ENCODE measurements at places on chromosomes 5 and 9.
A peak's percentile ranks its signal among the peaks of the same experiment; 100 is the strongest.

GRCh38 chr9:92775466-92775865 lies 10.8 kb upstream of the BICD2 start:
- no peak for DNase-seq

- peak; percentile 31 for DNase-seq
Observed at GRCh38 chr5:81393783-81394718, at the start of gene ACOT12. TSS of gene ACOT12 (minus strand) at chr5:81394134. CDS start at chr5:81394114, 20 bp downstream.

GRCh38 chr9:26773056-26773455 lies 119.5 kb downstream of the CAAP1 start:
- DNase-seq, result no peak

DNA sequence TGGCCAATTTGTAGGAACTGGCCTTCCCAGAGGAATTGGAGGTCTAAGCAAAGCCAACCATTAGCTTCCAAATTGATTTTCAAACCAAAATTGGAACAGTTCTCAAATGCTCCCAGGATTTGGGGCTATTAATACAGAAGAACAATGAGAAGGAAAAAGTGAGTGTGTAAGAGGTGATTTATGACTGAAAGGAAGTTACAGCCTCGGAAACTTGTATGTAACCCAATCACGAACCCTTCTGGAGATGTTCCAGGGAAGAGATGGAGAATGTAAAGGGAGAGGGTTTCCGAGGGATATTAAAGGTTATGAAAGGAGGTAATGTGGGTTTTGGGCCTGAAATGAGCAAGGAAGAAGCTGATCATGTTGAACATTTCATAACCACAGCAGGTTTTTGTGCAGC lies 93.2 kb upstream of the CXCL14 start:
- DNase-seq, result no peak

- DNase-seq, result no peak
Observed at GRCh38 chr9:106487266-106487665, 375.7 kb upstream of the ZNF462 start.

DNA sequence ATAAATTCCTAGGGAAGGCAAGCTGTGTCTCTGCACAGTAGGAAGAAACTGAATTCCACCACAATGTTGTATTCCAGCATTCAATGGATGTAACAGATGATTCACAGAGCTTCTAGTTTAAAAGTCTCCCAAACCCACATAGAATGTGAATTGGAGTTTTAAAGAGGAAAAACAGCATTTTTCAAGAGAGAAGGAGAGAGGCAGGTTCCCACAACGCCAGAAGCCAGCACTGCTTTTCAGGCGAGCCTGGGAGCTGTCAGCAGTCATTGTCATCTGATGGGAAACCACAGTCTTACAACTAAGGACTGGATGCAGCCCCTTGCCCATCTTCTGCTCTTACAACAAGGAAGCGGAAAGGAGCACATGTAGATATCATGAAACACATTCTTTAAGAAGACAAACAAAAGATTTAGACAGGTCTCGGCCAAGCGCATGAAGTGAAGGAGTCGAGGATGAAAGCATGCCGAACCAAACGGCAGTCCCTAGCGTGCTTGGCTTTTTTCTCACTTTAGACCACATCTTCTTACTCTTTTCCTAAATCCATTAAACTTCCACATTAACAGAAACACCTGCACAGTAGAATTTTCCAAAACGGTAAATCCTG lies 638 bp downstream of the DIRAS2 start:
- DNase-seq, result no peak

DNA sequence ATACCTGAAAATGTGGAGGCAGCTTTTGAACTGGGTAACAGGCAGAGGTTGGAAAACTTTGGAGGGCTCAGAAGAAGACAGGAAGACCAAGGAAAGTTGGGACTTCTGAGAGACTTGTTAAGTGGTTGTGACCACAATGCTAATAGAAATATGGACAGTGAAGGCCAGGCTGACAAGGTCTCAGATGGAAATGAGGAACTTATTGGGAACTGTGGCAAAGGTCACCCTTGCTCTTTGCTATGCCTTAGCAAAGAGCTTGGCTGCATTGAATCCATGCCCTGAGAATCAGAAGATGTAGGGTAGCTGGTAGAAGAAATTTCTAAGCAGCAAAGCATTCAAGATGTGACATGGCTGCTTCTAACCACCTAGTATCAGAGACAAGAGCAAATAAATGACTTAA lies 244.4 kb upstream of the ADRA1B start:
- DNase-seq, result no peak

- DNase-seq, result no peak
Observed at GRCh38 chr9:5580650-5581049, 48.3 kb upstream of the RIC1 start.

- DNase-seq, result no peak
Observed at GRCh38 chr9:91143642-91144041, 218.1 kb downstream of the AUH start.

DNA sequence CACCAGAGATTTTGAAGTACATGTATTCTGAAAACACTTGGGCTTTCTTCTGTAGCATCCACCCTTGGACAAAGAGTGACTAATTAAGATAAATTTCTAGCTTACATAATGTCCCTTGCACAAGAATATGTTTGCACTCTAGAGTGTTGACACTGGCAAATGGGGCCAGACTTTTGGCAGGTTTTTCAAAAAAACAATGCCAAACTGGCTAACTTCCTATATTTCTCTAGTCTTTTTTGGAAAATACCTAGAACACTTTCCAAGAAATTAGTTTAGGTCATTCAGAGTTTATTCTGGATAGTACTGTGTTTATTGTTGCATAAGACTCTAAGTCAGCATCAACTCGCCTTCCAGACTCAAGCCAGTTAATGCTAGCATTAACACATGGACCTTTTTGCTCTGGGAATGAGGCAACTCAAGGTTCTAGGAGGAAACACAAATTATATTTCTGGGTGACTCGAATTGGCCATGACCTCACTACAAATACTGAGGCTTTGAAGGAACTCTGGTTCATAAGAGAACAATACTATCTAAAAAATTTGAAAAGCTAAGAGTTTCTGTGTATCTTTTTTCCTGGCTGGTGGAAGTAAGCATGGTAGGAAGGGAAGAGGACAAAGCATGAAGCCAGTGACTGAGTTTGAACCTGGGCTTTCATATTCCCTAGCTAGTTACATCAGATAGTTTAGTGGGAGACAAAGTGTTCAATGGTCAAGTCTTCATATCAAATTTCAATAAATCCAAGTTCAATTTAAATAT lies 101.6 kb downstream of the NREP start:
- no peak for DNase-seq

GRCh38 chr5:170619869-170620268 lies 116.0 kb downstream of the KCNIP1 start:
- DNase-seq, result no peak

DNA sequence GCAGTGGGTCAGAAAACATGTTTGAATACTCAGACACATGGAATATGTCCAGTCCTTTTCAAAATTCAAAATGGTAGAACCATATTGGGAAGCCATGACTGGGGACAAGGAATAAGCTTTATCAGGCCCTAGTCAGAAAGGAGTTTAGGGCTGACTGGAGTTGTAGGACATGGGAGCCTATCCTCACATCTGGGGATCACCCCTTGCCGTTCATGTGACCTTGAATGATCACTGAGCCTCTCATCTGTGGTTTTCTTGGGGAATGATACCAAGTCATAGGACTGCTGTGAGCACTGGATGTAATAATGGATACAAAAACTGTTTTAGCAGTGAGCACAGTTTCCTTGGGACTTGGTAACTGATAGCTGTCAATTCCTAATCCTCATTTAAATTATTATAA lies 84.7 kb downstream of the IQGAP2 start:
- DNase-seq, result no peak

DNA sequence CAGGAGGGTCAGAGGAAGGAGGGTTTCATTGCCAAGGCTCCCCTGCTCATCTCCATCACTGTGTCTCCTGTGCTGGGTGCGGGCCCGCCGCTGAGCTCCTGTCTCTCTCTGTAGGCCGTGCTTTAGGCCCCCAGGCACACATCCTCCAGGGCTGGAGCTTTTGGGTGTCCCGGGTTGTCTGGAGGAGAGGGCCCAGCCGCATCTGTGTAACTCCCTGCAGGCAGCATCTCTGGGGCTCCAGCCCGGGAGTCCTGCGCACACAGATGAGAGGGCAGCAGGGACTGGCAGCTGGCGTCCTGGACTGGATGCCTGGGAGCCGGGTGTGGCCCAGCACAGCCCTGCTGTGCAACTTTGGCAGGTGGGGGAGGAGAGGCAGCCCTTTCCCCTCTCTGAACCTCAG lies 40.2 kb downstream of the LRSAM1 start:
- no peak for DNase-seq

DNA sequence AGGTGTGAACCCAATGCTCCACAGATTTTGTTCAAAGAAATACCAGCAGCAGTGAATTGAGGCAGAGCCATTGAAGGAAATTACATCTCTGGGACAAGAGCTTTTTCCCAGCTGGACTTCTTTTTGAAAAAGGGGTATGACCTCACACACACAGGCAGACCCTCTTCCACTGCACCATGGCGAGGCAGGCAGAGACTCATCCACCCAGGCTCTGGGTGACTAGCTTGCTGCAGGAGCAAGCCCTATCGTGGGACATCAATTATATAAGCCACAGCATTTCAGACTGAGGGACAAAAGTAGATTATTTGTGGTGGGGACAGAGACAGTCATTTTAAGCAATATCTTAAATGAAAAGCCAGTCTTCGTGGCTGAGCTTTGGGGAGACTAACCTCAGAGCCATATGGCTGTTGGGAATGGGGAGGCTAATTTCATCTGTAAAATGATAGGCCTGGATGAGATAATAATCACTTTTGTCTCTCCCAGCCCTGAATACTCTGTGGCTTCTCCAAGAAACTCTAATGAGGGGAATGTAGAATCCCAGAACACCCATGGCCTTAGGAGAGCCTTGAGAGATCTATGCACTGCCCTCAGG lies 113.1 kb upstream of the TNC start:
- DNase-seq, result no peak

- no peak for DNase-seq
Observed at GRCh38 chr5:121870489-121870888, 18.8 kb downstream of the FTMT start.

GRCh38 chr5:147939431-147940114 lies 33.2 kb upstream of the C5orf46 start:
- DNase-seq, result no peak

Measured in Calu3 (cell line).